ENCODE measurements at places on chromosomes 3 and 15. TPM values are rescaled to one million over a fixed set of nuclear protein-coding genes. Genes with fewer than 3 reads are reported as not detected.

Gene NEK10
- 0.49 TPM for total RNA-seq

DNA sequence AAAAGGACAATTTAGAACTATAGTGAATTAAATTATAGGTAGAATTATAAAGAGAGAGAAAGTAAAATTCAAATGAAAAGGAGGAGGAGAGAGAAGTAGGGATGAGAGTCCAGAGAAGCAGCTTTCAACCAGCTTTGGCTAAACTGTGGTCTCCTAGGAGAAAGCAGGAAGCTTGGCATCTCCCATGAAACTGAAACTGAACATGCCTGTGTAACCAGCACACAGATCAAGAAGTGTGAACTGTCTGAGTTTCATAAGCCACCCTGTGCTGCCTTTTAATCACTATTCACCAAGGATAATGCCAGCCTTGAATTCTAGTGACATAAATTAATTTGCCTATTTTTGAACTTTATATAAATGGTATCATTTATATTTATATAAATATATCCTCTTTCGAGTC lies 128.5 kb downstream of the MYRIP start:
- H3K4me1 ChIP-seq = no peaks in the 10 kb centered on the region
- no peaks in the 10 kb centered on the region for H3K36me3 ChIP-seq
- H3K27me3 ChIP-seq = no peaks in the 10 kb centered on the region
- H3K27ac ChIP-seq = no peak overlapping the region

Gene DLL4
- 22.0 TPM for total RNA-seq

Gene SPTBN5
- 1.9 TPM for total RNA-seq

Gene SLC6A1
- total RNA-seq = 0.84 TPM

Data from upper lobe of right lung (tissue), 1 donor.